ENCODE measurements at places on chromosomes 2 and 18.

- DNase-seq: no peak
Measured at GRCh38 chr2:175766880-175767279, 235.2 kb downstream of the LNPK start.

GRCh38 chr2:57296795-57297517 is 749.6 kb upstream of the VRK2 start:
- no peak for DNase-seq

DNA sequence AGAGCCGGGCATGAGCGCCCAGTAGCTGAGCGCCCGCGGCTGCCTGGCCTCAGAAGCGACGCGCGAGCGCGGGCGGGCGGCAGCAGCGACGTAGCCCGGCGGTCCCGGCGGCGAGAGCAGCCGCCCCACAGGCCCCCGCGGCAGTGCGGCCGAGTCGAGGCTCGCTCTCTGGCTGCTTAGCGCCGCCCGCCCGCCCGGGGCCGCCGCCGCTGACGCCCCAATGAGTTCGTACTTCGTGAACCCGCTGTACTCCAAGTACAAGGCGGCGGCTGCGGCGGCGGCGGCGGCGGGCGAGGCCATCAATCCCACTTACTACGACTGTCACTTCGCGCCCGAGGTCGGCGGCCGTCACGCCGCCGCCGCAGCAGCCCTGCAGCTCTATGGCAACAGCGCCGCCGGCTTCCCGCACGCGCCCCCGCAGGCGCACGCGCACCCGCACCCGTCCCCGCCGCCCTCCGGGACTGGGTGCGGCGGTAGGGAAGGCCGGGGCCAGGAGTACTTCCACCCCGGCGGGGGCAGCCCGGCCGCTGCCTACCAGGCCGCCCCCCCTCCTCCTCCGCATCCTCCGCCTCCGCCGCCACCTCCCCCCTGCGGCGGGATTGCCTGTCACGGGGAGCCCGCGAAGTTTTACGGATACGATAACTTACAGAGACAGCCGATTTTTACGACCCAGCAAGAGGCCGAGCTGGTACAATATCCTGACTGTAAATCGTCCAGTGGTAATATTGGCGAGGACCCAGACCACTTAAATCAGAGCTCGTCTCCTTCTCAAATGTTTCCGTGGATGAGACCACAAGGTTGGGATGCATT is 847 bp downstream of the HOXD8 start:
- DNase-seq: no peak

- peak; percentile 46 for DNase-seq
Measured at GRCh38 chr2:19358242-19359020, at the start of gene OSR1. Gene OSR1 (minus strand): TSS chr2:19358623. CDS start chr2:19353805, 4,818 bp downstream.

- DNase-seq: no peak
Measured at GRCh38 chr2:38322224-38322914, 54.7 kb downstream of the ATL2 start.

GRCh38 chr2:72989770-72990556 is 72.6 kb downstream of the EMX1 start:
- no peak for DNase-seq

DNA sequence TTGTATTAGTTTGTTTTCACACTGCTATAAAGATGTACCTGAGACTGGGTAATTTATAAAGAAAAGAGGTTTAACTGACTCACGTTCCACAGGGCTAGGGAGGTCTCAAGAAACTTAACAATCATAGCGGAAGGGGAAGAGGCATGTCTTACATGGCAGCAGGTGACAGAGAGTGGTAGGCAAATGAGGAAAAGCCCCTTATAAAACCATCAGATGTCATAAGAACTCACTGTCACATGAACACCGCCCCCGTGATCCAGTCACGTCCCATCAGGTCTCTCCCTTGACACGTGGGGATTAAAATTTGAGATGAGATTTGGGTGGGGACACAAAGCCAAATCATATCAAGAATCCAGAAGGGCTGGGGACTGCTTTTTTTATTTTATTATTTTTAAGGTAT is 120.0 kb downstream of the GALNT14 start:
- DNase-seq: no peak

DNA sequence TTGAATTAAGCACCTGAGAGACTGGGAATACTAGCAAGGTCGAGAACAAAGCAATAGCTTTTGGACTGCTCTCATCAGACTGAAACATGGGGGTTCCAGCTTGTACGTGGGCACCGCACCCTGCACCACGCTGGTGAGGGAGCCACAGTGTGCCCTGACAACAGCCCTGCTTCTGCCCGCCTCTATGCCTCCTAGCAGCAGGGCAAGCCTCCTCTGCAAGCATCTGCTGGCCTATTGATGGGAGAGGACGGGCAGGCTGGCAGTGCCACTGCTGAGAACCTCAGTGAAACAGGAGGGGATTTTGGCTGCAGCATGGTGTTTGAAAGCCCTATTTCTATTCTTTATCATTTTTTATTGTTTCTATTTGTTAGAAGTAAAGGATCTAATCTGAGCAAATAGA is 146.1 kb upstream of the OTOS start:
- DNase-seq: no peak

GRCh38 chr2:53672881-53673522 is 94.6 kb upstream of the CHAC2 start:
- no peak for DNase-seq

DNA sequence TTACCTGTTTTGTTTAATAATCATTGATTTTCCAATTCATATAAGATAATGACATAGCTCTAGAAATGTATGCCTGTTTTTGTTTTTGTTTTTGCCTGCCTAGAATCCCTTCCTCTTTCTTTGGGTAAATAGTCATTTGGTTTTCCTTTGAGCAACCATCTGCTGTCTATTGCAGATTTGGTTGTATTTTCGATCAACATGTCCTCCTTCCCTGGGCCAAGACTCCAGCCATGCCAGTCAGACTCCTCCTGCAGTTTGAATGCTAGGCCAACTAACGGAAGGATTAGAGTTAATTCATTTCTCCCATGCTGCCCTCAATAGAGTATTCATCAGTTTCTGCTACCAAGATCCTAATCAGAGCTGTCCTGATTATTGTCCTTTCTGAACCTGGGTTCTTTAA is 67.1 kb downstream of the MAIP1 start:
- no peak for DNase-seq

DNA sequence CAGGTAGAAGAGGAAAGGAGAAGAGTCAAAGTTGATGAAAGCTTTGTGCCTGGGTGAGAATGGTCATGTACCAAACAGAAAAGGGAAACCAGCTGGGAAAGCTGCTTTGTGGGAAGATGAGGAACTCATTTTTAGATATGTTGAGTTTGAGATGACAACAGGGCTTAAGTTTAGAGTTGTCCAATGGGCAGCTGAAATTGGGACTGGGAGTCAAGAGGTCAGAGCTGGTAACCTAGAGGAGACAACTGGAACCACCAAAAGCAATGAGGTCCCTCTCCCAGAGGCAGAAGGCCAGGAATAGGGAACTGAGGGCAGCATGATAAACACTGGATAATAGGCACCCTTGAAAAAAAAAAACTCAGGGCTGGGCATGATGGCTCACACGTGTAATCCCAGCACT is 48.8 kb downstream of the SLC4A1AP start:
- DNase-seq: no peak

DNA sequence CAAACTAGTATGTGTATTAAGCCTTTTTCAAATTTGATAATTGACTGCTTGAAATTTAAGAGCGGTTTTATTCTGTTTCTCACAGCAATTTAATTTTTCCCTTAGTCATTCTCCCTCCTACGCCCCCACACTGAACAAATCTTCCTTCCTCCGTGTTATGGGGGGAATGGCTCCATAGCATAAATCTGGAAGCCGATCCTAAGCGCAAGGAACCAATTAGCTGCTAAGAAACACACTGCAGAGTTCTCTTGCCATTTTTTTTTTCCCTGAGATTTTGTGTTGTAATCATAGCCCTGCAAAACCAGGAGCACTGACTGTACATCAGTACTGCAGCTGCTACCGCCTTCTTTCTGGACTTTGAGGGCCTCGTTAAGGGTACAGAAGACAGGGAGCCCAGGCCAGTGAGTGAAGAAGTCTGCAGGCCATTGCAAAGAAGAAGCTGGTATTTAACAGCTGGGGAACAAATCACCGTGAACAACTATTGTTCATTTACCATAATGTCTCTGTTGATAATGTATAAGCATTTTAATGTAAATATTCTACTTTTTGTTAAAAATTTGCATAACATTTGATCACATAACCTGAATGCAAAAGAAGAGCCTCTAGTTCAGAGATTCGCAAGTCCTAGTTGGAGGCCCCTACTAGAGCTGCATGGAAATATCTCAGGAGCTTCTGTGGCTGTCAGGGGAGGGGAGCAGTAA is 264.0 kb downstream of the LRATD1 start:
- no peak for DNase-seq

DNA sequence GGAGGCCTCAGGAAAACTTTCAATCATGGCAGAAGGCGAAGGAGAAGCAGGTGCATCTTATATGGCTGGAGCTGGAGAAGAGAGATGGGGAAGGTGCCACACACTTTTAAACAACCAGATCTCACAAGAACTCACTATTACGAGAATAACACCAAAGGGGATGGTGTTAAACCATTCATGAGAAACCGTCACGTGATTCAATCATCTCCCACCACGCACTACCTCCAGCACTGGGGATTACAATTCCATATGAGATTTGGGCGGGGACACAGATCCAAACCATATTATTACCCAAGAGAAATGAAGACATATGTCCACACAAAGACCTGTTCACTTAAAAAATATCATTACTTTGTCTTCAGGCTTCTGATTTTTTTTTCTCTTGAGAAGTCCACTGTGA is 518.5 kb downstream of the DCDC2C start:
- no peak for DNase-seq

DNA sequence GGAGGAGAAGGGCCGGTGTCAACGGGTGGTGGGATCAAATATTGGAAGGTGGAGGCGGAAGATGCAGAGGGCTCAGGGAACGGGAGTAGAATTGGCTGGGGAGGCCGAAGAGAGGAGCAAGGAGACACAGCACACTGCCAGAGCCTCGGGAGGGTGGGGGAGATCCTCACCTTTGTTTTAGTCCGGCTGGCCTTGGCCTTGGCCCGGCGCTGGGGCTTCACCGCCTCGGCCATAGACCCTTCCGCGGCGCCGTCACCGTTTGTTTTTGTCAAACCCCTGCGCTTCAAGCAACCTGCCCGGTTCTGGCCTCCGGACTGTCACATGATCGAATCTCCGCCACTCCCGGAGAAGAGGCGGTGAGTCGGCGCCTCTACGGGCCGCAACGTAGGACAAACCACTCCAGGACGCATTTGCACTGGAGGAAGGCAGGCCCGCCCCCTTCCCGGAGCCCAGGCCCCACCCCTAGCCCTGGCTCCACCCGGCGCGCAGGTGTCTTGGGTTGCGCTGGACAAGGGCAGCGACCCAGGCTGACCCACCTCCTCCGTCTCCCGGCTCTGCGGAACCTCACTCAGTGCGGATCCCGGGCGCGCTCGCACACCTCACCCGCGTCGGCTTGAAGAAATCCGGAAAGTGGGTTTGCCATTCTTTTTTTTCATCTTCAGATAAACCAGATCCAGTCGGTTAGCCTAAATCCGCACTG is at the start of gene EPG5:
EPG5 (minus strand) TSS at position 323 of the 700 bp plus-strand sequence; CDS start at position 233, 90 bp downstream.
- DNase-seq: peak; percentile 87

- DNase-seq: no peak
Measured at GRCh38 chr2:188940171-188940570, 34.0 kb upstream of the COL3A1 start.

GRCh38 chr18:46678785-46679399 is 21.9 kb upstream of the LOXHD1 start:
- no peak for DNase-seq

- DNase-seq: no peak
Measured at GRCh38 chr2:167135706-167136105, 247.4 kb downstream of the XIRP2 start.

All from neural crest cell (in vitro differentiated cells).